Gastroesophageal sphincter (tissue), 4 donors: ENCODE measurements at places on chromosomes 3 and 15.
A peak's percentile ranks its signal among the peaks of the same experiment; 100 is the strongest.

GRCh38 chr3:89256882-89257281, 149.5 kb downstream of the EPHA3 start:
- H3K4me3 ChIP-seq = no peak overlapping the region
- H3K4me1 ChIP-seq = no peaks in the 10 kb centered on the region
- H3K27ac ChIP-seq = no peak overlapping the region
- no peaks in the 10 kb centered on the region for H3K27me3 ChIP-seq
- ATAC-seq = no peak
- H3K36me3 ChIP-seq = no peaks in the 10 kb centered on the region

GRCh38 chr3:8964436-8965370, 1.4 kb upstream of the RAD18 start:
- no peaks in the 10 kb centered on the region for H3K36me3 ChIP-seq
- no peak overlapping the region for H3K4me3 ChIP-seq
- H3K27ac ChIP-seq = no peak overlapping the region
- H3K4me1 ChIP-seq = peaks cover 20% of the 10 kb centered on the region
- no peak for ATAC-seq

DNA sequence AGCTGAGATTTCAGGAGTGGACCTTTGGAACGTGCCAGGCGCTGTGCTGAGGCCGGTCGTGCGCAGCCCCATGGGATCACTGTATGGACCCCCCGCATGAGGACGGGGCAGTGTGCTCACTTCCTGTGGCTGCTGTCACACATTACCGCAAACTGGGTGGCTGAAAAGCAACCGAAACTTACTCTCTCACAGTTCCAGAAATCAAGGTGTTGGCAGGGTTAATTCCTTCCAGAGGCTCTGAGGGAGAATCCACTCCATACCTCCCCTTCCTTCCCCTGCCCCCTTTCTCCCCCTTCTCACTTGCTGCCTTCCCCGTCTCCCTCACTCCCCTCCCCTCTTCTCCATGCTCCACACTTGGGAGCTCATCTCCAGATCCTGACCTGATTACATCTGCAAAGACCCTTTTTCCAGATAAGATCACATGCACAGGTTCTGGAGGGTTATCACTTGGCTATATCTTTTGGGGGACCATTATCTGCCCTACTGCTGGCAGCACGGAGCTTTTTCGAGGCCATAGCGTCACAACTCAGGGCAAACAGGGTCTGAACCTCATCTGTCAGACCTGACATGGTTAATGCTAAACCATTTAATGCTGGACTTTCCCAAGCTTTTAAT, 41.2 kb downstream of the KLF13 start:
- H3K27ac ChIP-seq = peak overlapping the region; percentile 96
- peaks cover 16% of the 10 kb centered on the region for H3K4me1 ChIP-seq
- ATAC-seq = no peak
- H3K4me3 ChIP-seq = no peak overlapping the region

DNA sequence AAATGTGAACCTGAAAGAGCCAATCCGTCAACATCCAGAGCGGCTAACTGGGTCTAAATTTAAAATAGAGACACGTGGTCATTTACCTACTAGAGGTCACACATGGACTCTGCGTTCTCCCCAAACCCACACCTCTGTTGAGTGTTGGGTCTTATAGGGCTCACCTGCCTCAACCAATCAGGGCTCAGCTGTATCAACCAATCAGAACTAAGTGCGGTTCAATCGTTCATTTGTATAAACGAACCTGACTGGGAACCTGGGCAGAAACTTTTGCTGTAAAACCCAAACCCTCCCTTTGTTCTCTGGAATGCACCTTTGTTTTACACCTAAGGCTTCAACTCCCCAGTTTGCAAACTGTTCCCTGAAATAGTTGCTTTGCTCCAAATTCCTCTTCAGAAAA, 8.9 kb downstream of the DNAAF4 start:
- H3K36me3 ChIP-seq = peaks cover 5% of the 10 kb centered on the region
- H3K4me1 ChIP-seq = peaks cover 18% of the 10 kb centered on the region
- no peak overlapping the region for H3K4me3 ChIP-seq

DNA sequence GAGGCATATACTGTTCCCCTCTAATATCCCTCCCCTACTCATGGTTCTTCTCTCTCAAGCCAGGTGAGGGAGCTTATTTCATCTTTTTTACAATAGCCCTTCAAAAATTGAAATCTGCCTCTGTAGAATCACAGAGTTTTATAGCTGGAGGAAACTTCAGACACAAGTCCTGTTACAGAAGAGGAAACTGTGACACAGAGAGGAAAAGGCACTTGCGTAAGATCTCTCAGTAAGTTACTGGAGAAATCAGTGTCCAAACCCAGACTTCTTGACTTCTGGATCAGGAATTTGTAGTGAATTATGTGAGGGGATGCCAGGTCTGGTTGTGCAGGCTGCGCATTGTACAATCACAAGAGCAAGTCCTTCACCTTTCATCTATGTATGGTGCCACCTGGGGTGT, 4.6 kb downstream of the FGD5 start:
- no peak overlapping the region for H3K4me3 ChIP-seq
- peak; percentile 36 for ATAC-seq
- H3K27ac ChIP-seq = no peak overlapping the region
- H3K36me3 ChIP-seq = peaks cover 25% of the 10 kb centered on the region
- peaks cover 29% of the 10 kb centered on the region for H3K4me1 ChIP-seq

- no peak for ATAC-seq
- no peak overlapping the region for H3K4me3 ChIP-seq
- no peaks in the 10 kb centered on the region for H3K36me3 ChIP-seq
- H3K27me3 ChIP-seq = no peaks in the 10 kb centered on the region
- H3K4me1 ChIP-seq = peaks cover 2% of the 10 kb centered on the region
Observed at GRCh38 chr3:25294169-25294805, 133.8 kb upstream of the RARB start.

GRCh38 chr3:112530573-112530972, 31.2 kb downstream of the ATG3 start:
- H3K27me3 ChIP-seq = no peaks in the 10 kb centered on the region
- H3K27ac ChIP-seq = no peak overlapping the region
- no peak for ATAC-seq
- H3K4me3 ChIP-seq = no peak overlapping the region
- no peaks in the 10 kb centered on the region for H3K36me3 ChIP-seq

DNA sequence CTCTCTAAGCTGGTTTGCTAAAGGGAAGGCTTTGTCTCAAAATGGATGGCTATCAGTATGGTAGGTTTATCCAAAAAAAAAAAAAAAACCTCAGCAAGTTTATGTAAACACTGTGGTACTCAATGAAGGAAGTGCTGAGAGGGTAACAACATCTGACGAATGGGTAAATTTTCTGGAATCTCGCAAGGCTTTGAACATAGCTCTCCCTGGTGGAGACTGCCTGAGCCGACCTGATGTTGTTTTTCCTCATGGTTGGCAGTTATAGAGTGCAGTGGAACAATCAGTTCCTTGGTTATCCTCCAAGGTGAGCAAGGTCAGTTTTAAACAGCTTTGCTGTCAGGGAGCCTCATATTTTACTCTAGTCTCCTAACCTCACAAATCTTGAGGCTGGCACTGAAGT, 94.6 kb downstream of the ZPLD1 start:
- no peak for ATAC-seq
- H3K36me3 ChIP-seq = no peaks in the 10 kb centered on the region
- H3K27ac ChIP-seq = no peak overlapping the region
- H3K4me3 ChIP-seq = no peak overlapping the region

GRCh38 chr3:65436580-65436979, 602.1 kb downstream of the MAGI1 start:
- no peak overlapping the region for H3K27ac ChIP-seq
- no peaks in the 10 kb centered on the region for H3K4me1 ChIP-seq

DNA sequence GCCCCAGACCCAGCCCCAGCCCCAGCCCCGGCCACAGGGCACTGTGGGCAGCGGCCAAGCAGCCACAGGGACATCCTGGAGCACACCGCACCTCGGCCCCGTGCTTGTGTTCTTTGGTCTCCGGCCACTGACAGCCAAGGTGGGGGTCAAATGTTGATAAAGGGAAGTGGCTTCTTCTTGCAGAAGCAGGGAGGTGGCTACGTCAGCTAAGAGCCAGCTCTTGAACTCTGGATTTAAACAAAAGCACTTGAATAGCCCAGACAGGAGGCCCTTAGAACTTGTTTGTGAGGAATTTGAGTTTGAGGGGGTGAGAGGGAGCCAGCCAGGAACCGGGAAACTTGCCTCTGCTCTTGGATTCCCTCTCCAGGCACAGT, 135.8 kb upstream of the ABHD17C start:
- no peak overlapping the region for H3K27ac ChIP-seq
- H3K4me1 ChIP-seq = no peaks in the 10 kb centered on the region
- ATAC-seq = no peak
- H3K4me3 ChIP-seq = no peak overlapping the region
- H3K27me3 ChIP-seq = no peaks in the 10 kb centered on the region

DNA sequence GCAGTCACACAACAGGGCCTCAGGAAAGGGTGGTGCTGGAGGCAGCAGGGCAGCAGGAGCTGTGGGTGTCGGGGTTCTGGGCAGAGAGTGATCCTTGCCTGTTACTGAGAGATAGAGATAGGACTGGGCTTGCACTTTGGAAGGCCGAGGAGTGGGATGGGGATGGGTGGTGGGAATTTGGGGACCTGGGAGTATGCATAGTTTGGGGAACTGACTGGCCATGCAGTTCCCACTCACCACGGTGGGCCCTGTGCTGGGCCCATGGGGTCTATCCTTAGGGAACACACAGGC, 192.5 kb upstream of the LINGO1 start:
- no peak for ATAC-seq
- H3K27me3 ChIP-seq = peaks cover 43% of the 10 kb centered on the region
- no peak overlapping the region for H3K27ac ChIP-seq

DNA sequence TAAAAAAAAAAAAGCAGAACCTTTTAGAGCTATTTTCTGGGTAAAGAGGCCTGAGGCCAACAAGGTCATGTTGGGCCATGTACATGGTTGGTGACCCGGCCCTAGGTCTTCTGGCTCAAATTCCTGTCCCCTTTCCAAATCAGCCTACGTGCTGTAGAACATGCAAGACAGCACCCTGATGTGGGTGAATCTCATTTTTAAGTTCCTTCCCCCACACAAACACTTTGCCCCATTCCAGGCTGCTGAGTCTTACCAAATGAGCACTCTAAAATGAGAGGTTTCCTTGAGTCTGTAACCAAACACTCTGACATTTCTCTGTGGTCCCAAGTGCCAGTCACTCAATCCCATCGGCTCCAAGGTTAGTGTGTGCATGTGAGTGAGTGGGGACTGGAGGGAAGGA, 9.4 kb downstream of the BCL6 start:
- peak overlapping the region; percentile 60 for H3K27ac ChIP-seq
- no peak for ATAC-seq
- H3K27me3 ChIP-seq = no peaks in the 10 kb centered on the region
- no peak overlapping the region for H3K4me3 ChIP-seq

DNA sequence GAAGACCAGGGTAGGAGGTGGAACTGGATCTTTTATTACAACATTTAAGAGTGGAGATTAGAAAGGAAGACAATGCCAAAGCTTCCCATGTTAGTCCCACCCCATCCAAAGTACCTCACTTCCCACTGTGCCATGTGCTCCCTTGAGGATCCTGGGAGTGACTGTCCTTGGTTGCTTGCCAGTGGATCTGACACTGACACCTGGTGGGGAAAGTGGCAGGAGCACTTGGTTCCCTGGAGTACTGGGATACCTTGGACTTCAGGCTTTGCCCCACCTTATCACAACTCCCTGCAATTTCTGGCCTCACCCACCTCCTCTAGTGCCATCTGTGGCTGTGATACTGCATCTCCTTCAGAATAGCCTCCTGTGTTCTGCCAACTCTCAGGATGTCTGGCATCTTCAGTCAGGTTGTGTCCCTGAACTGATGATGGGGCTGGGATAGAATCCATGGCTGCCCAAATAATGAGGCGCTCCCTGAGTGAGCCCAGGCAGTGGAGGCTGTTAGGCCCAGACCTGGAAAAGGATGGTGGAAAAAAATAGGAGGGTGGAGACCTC, 1.3 kb downstream of the ELL3 start:
- H3K4me1 ChIP-seq = peaks cover 27% of the 10 kb centered on the region
- no peak overlapping the region for H3K27ac ChIP-seq
- no peaks in the 10 kb centered on the region for H3K27me3 ChIP-seq
- H3K4me3 ChIP-seq = no peak overlapping the region
- H3K36me3 ChIP-seq = peaks cover 3% of the 10 kb centered on the region

DNA sequence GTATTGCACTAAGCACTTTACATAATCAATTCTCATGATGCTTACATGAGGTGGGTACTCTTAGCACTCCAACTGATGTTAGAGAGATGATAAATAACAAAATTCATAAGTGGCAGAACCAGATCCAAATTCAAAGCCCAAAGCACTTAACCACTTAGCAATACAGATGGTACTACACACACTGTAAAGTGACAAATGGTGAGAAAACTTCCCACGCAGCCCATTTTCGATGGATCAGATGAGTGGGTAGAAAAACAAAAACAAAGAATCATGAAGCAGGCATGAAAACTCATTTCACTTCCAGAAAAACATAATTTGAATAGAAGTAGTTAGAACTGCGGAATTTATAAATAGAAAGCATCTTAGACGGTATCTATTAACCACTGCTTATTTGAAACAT, 66.2 kb downstream of the FRMD4B start:
- no peaks in the 10 kb centered on the region for H3K27me3 ChIP-seq
- no peak overlapping the region for H3K4me3 ChIP-seq
- no peaks in the 10 kb centered on the region for H3K4me1 ChIP-seq
- ATAC-seq = no peak
- H3K27ac ChIP-seq = no peak overlapping the region
- H3K36me3 ChIP-seq = no peaks in the 10 kb centered on the region

DNA sequence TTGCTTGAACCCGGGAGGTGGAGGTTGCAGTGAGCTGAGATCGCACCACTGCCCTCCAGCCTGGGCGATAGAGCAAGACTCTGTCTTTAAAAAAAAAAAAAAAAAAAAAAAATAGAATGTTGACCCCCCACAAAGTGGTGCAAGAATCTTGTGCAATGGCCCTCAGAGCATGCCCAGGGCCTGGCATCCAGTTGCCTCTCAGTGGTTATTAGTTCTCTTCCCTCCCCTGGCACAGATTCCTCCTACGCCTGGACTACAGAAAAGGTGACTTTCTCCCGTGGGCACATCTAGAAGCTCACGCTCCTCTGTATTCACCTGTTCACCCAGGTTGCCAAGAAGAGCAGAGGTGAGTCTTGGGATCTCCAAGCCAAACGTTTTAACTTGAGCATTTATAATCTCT, 36.7 kb downstream of the ACSBG1 start:
- H3K36me3 ChIP-seq = no peaks in the 10 kb centered on the region
- H3K27ac ChIP-seq = no peak overlapping the region
- H3K27me3 ChIP-seq = no peaks in the 10 kb centered on the region
- ATAC-seq = no peak
- no peak overlapping the region for H3K4me3 ChIP-seq

GRCh38 chr3:70870576-70870975, 558.1 kb upstream of the MDFIC2 start:
- H3K27me3 ChIP-seq = no peaks in the 10 kb centered on the region
- ATAC-seq = no peak
- no peak overlapping the region for H3K4me3 ChIP-seq
- peaks cover 13% of the 10 kb centered on the region for H3K4me1 ChIP-seq
- H3K27ac ChIP-seq = no peak overlapping the region

DNA sequence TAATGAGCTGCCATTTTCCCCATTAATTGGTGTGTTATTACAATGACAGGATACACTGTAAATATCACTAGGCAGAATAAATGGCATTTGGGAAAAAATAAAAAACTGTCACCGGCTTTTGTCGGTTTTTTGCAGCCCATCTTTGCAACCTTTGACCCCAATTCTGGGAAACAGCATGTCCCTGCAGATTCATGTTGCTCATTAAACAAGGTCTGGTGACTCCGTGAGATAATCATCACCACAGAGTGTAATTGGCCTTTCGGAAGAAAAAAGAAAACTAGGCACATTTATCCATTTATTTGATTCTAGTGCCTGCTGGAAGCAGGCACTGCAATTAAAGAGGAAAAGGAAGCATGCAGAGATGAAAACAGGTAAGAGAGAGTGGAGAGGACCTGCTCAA, 64.5 kb downstream of the TRAT1 start:
- H3K36me3 ChIP-seq = no peaks in the 10 kb centered on the region
- H3K27ac ChIP-seq = no peak overlapping the region
- H3K4me3 ChIP-seq = no peak overlapping the region
- no peaks in the 10 kb centered on the region for H3K4me1 ChIP-seq
- H3K27me3 ChIP-seq = no peaks in the 10 kb centered on the region
- no peak for ATAC-seq
